ENCODE measurements at places on chromosomes 7 and 10.

- no peak for DNase-seq
These were observed 86.2 kb downstream of the CHST15 start for GRCh38 chr10:124007102-124007772.

- no peak for DNase-seq
These were observed 6.3 kb upstream of the CACNA2D1 start for GRCh38 chr7:82449910-82450309.

GRCh38 chr7:55980266-55980665, 15.9 kb downstream of the NIPSNAP2 start:
- no peak for DNase-seq

DNA sequence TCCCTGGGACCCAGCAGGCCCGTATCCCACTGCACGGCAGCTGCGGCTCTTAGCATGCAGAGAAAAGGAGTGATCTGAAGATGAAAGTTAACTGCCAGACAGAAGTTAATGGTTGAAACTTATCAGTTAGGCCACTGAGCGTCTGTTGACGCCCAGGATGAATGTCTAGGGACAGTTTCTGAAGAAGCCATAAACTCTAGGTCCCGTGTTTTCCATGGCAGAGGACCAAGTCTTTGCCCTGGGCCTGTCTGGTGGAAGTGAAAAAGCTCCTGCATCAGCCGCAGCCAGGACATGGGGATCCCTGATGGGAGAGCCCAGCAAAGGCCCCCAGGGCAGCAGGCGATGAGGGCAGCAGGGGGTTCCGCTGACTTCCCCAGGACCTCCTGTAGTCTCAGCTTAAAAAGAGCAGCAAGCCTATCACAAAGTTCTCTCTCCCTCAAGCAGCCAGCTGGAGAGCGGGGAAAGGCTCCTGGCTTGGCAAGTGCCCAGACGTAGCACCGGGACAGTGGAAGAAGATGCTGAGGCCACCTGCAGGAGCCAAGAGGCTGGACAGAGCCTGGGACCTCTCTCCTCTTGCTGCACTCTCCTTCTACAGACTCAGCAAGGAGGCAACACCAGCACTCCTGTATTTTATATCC, 79.6 kb downstream of the TNS3 start:
- no peak for DNase-seq

GRCh38 chr7:100735730-100736129, 2.3 kb downstream of the ZAN start:
- no peak for DNase-seq

DNA sequence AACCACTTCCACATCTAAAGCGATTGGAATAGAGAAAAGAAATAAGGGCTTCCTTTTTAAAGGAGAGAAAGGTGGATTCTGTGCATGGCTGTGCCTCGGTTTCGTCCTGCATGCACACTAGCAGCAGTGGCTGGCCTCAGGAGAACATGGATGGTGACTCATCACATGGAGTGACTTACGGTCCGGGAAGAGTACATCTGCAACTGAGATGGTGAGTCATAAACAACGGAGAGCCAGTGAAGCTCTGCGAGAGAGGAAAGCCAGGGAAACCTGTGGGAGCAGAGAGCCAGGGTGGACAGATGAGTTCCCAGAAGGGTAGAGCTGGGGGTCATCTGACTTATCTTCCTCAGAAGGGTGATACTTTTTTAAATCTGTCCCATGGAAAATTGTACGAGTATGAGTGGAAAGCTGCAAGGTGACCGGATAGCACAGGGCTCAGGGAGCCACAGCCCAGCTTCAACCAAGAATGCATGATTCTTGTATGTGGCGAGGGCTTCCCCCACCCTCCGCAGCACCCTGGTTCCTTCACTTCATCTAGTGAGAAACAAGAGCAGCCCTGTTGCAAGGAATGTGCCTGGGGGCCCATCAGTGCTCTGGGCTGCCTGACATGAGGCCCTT, 259.1 kb downstream of the KLF6 start:
- no peak for DNase-seq

DNA sequence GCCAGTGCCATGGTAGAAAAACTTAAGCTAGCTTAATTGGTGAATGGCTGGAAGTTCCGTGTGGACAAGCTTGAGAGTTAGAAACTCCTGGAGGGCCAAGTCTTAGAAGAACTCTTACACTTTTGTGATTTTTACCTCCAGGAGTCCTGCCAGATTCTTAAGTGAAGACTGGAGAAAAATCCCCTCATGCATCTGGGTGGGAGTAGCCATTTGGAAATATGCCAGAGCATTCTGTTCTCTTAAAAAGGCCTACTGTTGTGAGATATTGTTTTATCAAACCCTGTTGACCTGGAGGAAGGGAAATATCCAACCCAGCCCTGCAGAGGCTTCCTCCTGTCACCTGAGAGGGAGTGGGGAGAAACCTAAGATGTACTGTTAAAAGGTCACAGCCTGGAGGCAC, 17.6 kb upstream of the MCM10 start:
- DNase-seq: no peak

DNA sequence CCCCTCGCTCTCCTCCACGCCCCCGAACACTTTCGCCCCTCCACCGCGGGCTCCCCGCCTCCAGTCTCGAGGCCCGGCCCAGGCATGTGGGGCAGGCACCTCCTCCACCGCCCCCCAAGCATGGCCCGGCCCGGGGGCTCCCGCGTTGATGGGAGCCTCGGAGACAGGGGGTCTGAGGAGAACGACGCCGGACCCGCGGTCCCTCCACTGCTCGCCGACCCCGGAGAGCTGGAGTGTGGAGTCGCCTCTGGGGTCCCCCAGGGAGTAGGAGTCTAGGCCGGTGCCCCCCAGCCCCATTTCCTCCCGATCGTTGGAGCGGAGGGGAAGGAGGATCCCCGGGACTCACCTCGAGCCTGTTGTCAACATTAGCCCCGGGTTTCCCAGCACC, 206 bp downstream of the UPF2 start:
- DNase-seq: peak; percentile 56

GRCh38 chr7:108268200-108268820, 138.1 kb upstream of the LAMB4 start:
- no peak for DNase-seq

DNA sequence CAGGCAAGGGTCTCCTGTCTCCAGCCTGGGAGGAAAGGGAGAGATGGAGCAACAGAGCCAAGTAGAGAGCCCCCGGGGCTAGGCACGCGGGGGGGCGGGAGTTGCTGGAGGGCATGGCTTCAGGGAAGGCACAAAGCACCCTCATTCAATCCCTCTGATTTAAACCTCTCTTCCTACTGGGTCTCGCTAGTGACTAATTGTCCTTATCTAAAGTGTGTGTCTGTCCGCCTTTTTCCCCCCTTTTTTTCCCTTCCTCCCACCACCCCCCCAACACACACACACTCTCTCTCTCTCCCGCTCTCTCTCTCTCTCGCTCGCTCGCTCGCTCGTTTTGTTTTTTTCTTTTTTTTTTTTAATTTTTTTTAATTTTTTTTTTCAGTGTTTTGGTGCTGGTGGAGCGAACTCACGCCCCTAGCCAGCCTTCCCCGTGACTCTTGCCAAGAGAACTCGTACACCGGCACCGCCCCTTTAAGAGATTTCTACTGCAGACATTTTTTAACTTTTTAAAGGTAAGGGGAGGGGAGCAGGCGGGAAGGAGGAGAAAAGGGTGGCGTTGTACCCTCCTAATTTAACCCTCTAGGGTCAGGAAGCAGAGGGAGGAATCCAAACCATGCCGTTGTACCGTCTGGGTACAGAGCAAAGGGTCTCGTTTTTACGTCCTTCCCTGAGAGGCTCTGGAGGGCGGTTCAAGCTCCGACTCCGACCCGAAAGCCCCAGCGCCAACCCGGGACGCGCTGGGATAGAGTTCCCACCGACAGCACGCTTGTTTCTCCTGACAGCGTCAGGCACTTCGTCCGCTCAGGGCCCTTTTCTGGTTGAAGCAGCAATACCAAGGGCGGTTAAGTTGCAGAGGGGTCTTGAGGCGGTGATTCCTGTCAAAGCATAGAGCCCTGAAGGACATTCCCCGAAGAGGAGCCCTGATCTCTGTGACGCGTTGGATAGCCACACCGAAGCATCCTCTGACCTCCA, at the start of gene HPSE2:
TSS of gene HPSE2 (minus strand) at position 195 of the 969 bp plus-strand sequence.
- DNase-seq: no peak

DNA sequence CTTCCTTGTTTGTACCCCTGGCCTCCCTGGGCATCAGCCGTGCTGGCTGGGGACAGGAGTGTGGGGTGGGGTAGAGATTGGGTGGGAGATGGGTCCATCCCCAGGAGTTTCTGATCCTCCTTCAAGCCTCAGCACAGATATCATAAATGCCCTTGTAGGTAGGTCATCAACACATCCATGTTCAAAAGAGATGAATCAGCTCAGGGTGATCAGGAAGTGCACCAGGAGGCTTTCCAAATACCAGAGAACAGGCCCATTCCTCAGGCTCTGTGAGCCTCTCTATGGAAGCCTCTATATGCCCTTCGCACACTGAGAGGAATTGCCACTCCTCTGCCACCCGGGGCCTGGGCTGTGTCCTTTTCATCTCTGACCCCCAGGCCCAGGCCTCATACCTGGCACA, 31.9 kb upstream of the ADCYAP1R1 start:
- no peak for DNase-seq

DNA sequence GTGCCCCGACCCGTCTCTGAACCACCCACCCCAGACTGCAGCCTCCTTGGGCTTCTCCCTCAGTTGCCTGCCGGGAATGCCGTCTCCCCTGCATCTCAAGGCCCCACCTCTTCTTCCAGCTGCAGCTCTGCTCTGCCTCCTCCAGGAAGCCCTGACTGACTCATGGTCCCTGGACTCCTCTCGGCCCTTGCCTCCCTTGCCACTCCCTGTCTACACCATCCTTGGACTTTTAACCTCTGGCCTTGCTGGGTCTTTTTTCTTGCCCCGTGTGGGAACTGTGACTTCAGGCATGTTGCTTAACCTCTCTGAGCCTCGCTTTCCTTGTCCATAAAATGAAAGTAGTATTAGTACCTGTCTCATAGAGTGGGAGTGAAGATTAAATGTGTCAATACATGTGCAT, 56.3 kb downstream of the C10orf105 start:
- DNase-seq: no peak

- no peak for DNase-seq
These were observed 141.4 kb downstream of the KIAA1217 start for GRCh38 chr10:24350070-24350921.

DNA sequence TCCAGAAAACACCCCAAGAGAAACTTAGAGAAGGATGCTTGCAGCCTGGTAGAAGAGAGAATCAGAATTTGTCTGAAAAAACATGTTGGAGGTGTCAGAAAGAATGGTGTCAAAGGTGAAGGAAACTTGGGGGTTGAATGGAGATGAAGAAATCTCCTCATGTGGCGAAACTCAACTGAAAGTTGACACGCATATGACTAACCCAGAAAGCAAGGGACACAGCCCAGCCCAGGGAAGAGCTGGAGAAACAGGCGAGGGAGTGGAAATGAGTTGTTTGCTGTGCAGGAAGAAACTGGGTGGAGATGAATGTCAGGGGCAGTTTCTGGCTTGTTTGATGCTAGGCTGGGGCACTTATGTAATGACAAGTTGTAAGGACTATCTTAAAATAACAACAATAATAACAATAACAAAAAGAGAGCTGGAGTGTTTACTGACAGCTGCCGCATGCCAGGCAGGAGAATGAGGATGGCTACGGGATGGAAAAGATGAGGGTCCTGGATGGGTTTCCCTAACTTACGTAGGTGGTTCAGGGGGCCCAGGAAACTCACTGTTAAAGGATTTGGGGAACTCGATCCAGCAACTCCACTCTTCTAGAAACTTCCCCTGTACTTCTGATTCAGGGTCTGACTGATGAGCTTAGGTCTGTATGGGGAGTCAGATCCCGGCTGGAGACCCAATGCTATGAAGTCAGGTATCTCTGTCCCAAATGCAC, 57.4 kb downstream of the MAP3K8 start:
- no peak for DNase-seq

DNA sequence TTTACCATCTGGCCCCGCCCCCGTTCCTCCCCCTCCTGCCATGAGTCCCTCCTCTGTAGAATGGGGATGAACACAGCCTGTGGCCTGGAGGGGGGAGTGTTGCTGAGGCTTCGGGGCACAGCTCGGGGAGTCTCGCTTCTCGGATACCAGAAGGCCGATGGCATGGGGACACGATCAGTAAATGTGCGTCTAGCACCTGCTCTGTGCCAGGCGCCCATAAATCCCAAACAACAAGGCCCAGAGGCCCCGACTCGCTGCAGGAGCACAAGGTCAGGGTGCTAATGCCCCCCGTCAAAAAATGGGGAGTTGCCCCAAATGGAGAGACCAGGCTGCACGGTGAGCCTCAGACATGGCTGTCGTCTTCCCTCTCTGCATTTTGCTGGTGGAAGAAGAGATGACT, 40.7 kb downstream of the JAKMIP3 start:
- no peak for DNase-seq

- no peak for DNase-seq
These were observed 274.3 kb upstream of the NEBL start for GRCh38 chr10:21171197-21171935.

- no peak for DNase-seq
These were observed 705.6 kb upstream of the GALNT17 start for GRCh38 chr7:70426249-70426880.

GRCh38 chr10:117609095-117609795, 66.7 kb downstream of the EMX2 start:
- no peak for DNase-seq

GRCh38 chr7:42380401-42380800, 143.4 kb upstream of the GLI3 start:
- DNase-seq: no peak

GRCh38 chr7:14978687-14979086, 76.1 kb upstream of the DGKB start:
- no peak for DNase-seq

DNA sequence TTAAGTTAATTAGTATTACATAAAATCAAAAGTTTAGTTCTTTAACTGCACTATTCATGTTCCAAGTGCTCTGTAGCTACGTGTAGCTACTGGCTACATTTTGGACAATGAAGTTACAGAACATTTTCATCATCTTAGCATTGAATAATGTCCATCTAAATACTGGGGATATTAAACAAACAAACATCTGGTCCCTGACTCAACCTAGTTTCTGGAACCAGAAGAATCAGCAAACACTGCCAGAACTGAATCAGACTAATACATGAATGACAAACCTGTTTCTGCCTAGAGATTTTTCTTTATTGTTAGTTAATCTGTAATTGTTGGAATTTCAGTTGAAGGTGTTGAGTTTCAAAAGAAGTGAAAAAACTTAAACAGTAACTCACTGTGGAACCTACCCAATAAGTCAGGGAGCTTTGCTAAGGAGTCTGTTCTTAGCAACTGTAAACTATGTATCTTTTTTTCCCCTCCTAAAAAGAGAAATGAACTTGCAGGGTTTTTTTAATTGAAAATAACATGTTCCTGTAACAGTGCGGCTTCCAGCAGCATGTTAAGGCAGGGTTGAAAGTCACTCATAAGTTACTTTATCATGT, 58.3 kb downstream of the CDK13 start:
- no peak for DNase-seq

GRCh38 chr10:133611079-133611478, 15.5 kb downstream of the FRG2B start:
- DNase-seq: no peak

GRCh38 chr7:19665399-19666008, 43.3 kb downstream of the POLR1F start:
- no peak for DNase-seq

DNA sequence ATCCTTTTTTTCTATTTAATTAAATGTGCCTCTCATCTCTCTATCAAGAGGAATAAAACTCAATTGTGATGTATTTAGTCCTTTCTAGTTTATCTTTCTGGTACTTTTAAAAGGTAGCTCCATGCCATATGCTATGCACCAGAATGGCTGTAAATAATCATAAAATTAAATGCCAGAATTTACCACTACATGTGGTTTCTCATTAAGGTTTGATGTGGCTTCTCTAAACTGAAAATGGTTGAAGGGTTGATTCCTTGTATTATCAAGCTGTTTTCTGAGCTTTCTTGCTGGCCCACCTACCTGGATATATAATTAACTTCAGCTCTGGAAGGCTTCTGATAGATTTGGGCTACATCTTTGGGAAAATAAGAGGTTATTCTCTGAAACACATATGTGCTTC, 171.9 kb upstream of the RHOBTB1 start:
- DNase-seq: no peak

GRCh38 chr10:99085358-99085757, 150.3 kb downstream of the HPSE2 start:
- DNase-seq: no peak
